ENCODE measurements at places on chromosomes 5 and 9. TPM values are rescaled to one million over a fixed set of nuclear protein-coding genes. Genes with fewer than 3 reads are reported as not detected.

GRCh38 chr9:113522419-113522818 lies 58.9 kb downstream of the RGS3 start:
- no peak for DNase-seq

DNA sequence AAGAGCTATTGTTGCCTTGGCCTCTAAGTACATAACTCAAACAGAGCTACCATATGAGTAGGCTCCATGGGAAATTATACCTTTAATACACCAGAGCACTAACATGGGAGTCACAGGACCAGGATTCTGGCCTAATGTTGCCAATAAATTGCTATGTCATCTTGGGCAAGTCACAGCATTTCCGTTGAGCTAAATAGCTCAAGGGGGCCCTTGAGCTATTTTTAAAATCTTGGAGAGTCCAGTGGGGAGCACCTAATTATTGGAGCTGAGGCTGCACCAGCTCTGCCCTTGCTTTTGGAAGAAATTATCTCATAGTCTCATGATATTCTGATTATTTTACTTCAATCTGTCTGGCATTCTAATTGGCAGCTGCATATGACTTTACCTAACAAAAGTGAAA lies 350.8 kb downstream of the ENC1 start:
- DNase-seq = no peak

DNA sequence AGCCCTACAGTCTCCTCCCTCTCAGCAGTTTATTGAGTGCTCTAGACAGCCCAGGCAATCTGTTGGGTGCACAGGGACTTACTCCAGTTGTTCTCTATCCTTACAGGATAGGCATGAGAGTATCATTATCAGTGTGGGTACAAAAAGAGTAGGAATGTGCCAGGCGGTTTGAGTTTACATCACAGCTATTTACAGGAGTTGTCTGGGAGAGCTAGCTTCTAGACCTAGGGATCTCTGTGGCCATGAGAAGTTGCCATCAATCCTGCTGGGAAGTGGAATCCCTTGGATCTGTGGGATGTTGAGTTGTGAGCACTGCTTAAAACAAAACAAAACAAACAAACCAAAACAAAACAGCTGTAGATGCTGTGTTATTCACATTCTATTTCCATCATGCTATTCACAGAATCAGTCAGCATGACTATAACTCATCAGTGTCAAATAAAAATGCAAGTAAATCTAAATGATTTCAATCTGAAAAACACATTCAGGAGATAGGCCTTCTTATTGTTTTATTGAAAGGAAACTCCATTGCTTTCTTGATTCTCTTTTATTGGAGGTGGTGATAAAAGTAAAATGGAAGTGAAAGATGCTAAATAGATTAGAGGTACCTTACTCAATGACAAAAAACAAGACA lies 552.4 kb upstream of the ZNF608 start:
- no peak for DNase-seq

DNA sequence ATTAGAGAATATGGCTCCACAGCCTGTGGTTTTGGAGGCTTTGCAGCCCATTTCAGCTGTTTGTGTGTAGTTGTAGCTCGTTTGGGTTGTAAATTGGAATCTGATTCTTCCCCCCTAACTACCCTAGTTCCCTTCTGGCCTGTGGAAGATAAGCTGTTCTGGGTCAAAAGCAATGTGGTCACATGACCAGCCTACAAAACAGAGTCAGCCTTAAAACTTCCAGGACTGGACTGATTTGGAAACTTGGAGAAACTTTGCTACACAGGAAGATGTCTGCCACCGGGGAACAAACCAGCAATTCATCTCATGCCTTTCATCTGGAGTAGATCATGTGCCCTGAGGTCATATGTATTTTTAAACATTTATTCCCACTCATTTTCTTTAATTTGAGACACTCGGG lies 83.8 kb downstream of the DAPK1 start:
- DNase-seq = no peak

Gene KIAA0825
- 2.2 TPM for total RNA-seq

Gene IL4
- total RNA-seq = not detected

Gene ZNF879
- total RNA-seq = 4.7 TPM

Gene NELFB
- 38.1 TPM for total RNA-seq
